Liver (tissue), 10 donors: ENCODE measurements at places on chromosomes 5 and 9.

DNA sequence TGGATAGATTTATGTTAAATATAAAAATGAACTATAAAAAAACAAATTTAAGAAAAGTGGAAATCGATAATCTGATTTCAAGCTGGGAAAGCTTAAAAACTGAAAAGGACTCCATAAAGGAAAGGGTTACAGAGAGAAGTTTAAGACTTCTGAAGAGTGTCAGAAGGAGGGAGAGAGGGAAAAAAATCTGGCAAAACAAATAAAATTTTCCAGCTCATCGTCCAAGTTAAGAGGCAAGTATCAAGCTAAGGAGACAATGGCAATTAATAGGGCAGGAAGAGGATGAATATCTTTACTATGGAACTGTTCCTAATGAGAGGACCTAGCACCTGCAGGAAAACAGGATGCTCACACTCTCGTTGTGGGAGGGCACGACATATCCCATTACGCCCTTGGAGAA lies 20.5 kb upstream of the HEXB start:
- no peak for DNase-seq

- DNase-seq: no peak
Measured at GRCh38 chr5:87151547-87151946, 116.1 kb upstream of the RASA1 start.

DNA sequence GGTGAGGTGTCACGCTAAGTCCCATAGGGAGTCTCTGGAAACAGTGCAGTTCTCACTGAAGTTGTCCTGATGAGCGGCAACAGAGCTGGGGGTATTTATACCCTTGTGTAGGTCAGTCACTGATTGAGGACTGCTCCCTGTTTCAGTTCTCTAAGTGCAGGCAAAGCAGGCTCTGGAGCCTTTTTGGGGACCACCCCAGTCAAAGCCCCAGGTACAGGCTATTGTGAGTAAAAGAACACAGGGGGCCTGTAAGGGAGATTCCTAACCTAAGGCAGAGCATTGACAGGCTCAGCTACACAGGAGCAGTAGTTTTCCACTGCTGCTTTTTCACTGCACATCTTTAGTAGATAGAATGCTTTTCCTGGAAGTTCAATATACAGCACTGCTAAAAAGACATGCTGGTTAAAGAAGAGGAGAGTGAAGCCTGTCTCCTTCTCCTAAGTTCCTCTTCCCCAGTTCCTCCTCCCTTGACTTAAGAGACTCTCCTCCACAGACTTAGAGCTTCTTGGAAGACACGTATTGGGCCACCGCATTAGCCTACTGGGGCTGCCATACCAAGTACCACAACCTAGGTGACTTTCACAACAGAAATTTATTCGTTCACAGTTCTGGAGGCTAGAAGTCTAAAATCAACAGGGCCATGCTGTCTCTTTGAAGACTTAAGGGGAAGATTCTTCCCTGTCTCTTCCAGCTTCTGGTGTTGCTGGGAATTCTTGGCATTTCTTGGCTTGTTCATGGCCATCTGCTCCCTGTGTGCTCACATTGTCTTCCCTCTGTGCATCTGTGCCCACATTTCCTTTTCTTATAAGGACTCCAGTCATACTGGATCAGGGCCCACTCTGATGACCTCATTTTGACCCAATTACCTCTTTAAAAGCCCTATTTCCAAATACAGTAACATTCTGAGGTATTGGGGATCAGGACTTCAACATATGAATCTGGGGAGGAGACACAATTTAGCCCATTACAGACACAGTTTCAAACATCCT lies 221.0 kb downstream of the ESM1 start:
- no peak for DNase-seq

GRCh38 chr9:136391737-136392537 lies 8.0 kb downstream of the SNAPC4 start:
- no peak for DNase-seq

DNA sequence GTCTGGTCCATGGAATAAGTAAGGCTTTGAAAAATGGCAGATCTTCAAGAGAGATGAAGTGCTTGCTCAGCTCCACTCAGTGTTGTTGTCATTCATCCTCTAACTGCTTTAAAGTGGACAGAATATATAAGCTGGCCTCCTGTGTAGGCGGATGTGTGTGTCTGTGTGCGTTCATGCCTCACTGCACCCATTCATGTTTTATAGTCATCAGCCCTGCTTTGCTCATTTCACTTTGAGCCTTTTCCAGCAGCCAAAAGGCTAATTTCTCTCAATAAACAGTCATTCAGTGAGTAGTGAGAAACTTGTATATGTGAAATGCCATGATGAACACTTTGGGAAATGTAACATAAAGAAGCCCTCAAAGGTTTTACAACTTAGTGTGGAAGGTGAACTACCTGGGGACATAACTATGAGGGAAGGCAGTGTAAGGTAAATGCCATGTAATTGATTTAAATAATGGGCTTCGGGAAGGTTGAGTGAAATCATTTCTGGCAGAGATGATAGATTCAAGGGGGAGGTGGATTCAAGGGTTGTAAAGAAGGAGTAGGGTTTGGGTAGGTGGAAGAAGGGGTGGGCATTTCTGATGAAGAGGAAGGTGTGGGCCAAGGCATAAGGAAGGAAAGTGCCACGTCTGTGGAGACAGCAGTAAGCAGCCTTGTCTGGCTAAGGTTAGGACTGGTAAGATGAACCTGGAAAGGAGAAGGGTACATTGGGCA lies 15.7 kb downstream of the TTC23L start:
- no peak for DNase-seq
